Pancreas (tissue), 10 donors: ENCODE measurements at places on chromosomes 5 and 9. TPM values are rescaled to one million over a fixed set of nuclear protein-coding genes. Genes with fewer than 3 reads are reported as not detected.

GARIN3 gene
- polyA plus RNA-seq: not detected

EQTN gene
- polyA plus RNA-seq: 0.30 TPM

NIPAL4 gene
- not detected for polyA plus RNA-seq

JAKMIP2 gene
- 2.6 TPM for polyA plus RNA-seq

PCDHAC1 gene
- 0.34 TPM for polyA plus RNA-seq

THBS4 gene
- polyA plus RNA-seq: 6.1 TPM

PCDHB16 gene
- polyA plus RNA-seq: 0.87 TPM

IFNA2 gene
- not detected for polyA plus RNA-seq

PCDHGB5 gene
- polyA plus RNA-seq: 1.1 TPM

PDE6A gene
- not detected for polyA plus RNA-seq

CCNJL gene
- polyA plus RNA-seq: 0.16 TPM

EIF4E1B gene
- polyA plus RNA-seq: 1.5 TPM

PCDHA4 gene
- polyA plus RNA-seq: 0.53 TPM

ADAMTS2 gene
- polyA plus RNA-seq: 6.8 TPM

EDIL3 gene
- 1.3 TPM for polyA plus RNA-seq

GIN1 gene
- polyA plus RNA-seq: 2.3 TPM

HNRNPK gene
- 206 TPM for polyA plus RNA-seq

FIBCD1 gene
- not detected for polyA plus RNA-seq

RIMOC1 gene
- polyA plus RNA-seq: 4.2 TPM

EPB41L4B gene
- 36.8 TPM for polyA plus RNA-seq

SPAAR gene
- 1.6 TPM for polyA plus RNA-seq

OTP gene
- not detected for polyA plus RNA-seq

GABRA6 gene
- polyA plus RNA-seq: not detected

ZDHHC11 gene
- 5.4 TPM for polyA plus RNA-seq

MARCHF11 gene
- polyA plus RNA-seq: 0.63 TPM

FBXO10 gene
- 6.1 TPM for polyA plus RNA-seq

PCDHA9 gene
- not detected for polyA plus RNA-seq

GPX8 gene
- 2.5 TPM for polyA plus RNA-seq

PCDHA10 gene
- polyA plus RNA-seq: 0.16 TPM

C9orf50 gene
- polyA plus RNA-seq: not detected

ZFP2 gene
- polyA plus RNA-seq: 3.2 TPM

GOLM1 gene
- 28.0 TPM for polyA plus RNA-seq

DNAJB5 gene
- polyA plus RNA-seq: 4.0 TPM
